ENCODE measurements at places on chromosomes 3 and 15. TPM values are rescaled to one million over a fixed set of nuclear protein-coding genes. Genes with fewer than 3 reads are reported as not detected.

LZTFL1 gene
- 55.7 TPM for total RNA-seq

HACL1 gene
- 35.3 TPM for total RNA-seq

ITPKA gene
- 2.6 TPM for total RNA-seq

RBM6 gene
- 173 TPM for total RNA-seq

RETNLB gene
- not detected for total RNA-seq

IQCH gene
- total RNA-seq: 9.3 TPM

MST1R gene
- total RNA-seq: 1.8 TPM

MYRIP gene
- total RNA-seq: 8.6 TPM

TNFSF10 gene
- total RNA-seq: 21.5 TPM

PLA2G4D gene
- not detected for total RNA-seq

PCLAF gene
- total RNA-seq: 13.6 TPM

FOXP1 gene
- total RNA-seq: 152 TPM

RABL3 gene
- total RNA-seq: 60.0 TPM

RPUSD2 gene
- total RNA-seq: 7.3 TPM

IL17RB gene
- total RNA-seq: 8.7 TPM

CDHR4 gene
- not detected for total RNA-seq

CNTN4 gene
- total RNA-seq: 98.5 TPM

SAMD7 gene
- total RNA-seq: 22.0 TPM

CEP19 gene
- 7.4 TPM for total RNA-seq

ST8SIA2 gene
- total RNA-seq: 18.9 TPM

BFSP2 gene
- 299 TPM for total RNA-seq

TM4SF1 gene
- total RNA-seq: 86.8 TPM

CCR4 gene
- 0.22 TPM for total RNA-seq

WDR93 gene
- 0.66 TPM for total RNA-seq

TUSC7 gene
- not detected for total RNA-seq

ADAMTS17 gene
- 24.5 TPM for total RNA-seq

HGD gene
- total RNA-seq: 0.82 TPM

PRSS50 gene
- total RNA-seq: 1.2 TPM

TICRR gene
- total RNA-seq: 2.4 TPM

SERINC4 gene
- 3.8 TPM for total RNA-seq
